ENCODE measurements at places on chromosomes 6 and 20.

DNA sequence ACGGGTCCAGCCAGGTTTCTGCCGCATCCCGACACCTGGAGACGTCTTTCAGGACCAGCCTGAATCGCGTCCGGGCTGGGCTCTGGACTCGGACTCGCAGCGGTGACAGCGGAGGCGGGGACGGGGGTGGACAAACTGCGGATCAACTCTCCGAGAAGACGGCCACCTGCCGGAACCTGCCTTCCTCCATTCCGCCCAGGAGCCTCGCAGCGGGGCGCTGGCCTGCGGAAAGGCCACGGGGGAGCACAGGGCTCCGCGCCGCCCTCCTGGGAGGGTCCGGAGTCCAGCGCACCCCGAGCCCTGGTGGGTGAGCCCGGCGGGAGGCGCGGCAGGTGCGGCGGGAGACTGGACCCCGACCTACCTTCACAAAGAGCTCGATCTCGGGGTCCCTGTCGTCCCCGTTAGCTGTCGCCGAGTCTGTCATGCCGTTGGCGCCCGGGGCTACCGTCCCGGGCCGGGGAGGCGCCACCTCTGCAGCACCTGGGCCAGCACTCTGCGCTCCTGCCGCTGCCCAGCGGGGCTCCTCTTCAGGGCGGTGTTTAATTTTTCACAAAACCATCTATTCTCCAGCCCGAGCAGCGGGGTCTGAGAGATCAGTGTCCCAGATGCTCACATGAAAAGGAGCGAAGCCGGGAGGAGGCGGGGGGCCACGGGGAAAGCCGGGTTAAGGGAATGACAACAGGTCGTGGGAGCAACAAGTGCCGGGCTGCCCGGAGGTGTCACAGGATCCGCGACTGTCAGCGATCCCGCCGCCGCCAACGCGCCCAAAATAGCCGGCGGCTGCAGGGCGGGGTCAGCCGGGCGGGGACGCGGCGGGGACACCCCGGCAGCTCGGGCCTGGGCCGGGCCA lies at the start of gene CLIC5:
CLIC5 (minus strand) TSS at position 742 of the 850 bp plus-strand sequence; CDS start at position 424, 318 bp downstream.
- DNase-seq, result peak; percentile 23

DNA sequence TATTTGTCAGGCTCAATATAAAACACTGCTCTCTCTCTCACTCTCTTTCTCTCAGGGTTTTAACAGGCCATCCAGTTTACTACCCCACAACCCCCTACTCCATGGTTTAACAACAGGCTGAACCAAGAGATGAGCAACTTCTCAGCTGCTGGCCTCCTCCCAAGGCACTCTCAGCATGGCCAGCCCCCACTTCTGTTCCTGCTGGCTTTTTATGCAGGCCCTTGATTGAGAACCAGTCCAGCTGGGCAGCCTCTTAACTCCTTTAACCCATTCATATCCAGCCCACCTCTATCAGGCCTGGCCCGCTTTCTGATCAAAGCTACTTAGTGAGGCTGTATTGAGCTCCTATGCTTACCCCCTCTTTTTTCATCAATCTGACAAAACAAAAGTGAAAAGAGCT lies 346.8 kb upstream of the POU3F2 start:
- no peak for DNase-seq

- no peak for DNase-seq
Observed at GRCh38 chr6:97440590-97441176, 157.7 kb upstream of the MMS22L start.

DNA sequence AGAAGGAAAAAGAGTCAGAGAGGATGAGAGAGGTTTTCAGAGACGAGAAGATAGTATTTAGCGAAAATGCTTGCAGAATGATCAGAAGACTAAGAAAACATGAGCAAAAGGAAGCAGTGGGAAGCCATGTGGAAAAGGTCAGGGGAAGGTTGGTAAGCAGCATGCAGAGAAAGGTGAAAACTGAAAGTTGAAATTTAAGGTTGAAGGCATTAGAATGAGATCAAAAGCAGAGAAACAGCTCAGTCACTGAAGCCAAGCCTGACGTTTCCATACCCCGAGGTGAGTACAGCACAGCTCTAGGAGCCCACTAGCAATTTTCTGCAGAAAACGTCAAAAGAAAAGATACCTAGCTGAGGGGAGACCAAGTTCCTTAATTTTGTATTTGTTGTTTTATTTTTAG lies 19.1 kb upstream of the TFB1M start:
- no peak for DNase-seq

GRCh38 chr6:97819710-97820109 lies 536.7 kb upstream of the MMS22L start:
- no peak for DNase-seq

DNA sequence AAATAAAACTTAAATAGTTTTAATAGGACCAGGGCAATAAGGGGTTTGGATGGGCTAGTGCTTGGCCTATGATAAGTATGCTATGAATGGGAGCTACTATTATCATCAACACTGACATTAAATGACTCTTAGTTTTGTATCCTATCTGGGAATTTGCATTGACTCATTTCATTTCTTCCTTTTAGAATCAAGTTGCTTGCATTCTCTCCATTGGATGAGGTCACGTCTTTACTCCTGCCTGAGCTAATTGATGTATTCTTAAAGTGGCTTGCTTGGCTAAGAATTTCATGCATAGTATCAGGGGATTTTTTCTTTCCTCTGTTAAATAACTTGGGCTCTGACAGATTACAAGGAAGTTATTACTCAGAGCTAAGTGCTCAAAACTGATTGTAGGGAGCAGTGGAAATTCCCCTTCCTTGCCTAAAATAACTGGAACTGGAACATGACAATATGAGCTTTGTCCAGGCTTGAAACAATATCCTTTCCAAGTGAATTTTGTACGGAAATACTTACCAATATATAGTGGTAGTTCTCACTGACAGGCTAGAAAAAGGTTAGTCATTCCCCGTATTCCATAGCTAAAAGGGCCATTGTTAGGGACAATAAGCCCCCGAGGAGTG lies 169.9 kb downstream of the BCAS1 start:
- DNase-seq, result no peak

- no peak for DNase-seq
Observed at GRCh38 chr6:71134929-71135642, 153.5 kb upstream of the OGFRL1 start.

DNA sequence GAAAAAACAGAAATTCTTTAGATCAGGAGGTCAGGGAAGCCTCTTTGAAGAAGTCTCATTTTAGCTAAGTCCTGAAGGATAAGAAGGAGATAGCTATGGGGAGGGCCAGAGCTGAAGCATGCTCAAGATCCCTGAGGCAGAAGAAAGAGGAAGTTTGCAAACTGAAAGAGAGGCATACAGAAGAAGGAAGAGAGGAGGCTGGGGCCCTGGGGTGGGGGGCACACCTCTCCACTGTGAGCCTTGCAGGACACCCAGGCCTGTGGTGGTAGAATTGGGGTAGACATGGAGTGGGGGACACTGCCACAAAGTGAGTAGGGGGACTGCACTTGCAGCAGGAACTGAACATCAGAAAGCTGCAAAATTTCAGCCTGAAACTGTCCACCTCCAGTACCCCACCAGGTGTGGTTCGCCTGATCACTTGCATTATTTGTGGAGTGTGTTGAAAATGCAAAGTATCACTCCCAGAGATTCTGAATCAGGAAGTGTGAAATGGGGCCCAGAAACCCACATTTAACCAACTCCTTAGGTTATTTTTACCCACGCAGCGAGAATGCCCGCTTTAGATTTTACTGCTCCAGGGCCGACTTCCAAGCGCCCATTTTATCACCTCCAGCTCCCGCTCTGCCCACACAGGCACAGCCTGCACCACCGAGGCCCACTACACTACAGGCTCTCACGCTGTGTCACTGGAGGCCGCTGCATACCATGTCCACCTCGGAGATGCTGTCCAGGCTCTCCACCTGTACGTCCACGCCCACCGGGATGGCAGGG lies 44.0 kb downstream of the GABRR2 start:
- no peak for DNase-seq

DNA sequence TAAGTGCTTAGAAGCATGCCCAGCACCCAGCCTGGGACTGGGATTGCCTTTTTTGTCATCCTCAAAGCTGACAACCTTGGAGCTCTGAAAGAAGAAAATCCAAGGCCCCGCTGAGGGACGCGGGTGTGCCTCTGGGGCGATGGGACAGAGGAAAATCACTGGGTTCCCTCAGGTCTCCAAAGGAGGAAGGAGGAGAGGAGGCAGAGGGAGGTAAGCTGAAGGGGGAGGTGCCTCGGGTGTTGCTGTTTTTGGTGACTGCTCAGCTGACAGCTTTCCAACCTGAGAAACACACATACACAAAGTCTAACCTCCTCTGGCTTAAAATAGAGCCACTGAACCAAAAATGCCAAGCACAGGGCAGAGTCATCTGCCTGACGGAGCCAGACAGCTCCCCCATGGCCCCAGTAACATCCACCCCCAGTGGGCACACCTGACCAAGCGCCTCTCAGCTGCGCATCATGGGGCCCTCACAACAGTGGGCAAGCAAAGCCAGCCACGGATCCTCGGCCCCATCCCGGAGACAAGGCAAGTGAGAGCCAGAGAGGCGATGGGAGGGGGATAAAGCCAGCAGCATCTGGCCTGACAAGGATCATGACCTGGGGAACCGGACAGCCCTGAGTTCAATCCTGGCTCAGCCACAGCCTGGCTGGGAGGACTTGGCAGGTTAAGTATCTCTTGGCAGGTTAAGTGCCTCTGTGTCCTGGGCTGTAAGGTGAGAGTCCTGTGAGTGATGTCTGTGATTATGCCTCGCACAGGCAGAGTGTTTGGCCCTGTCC lies 3.2 kb upstream of the KCNK15 start:
- DNase-seq, result no peak

DNA sequence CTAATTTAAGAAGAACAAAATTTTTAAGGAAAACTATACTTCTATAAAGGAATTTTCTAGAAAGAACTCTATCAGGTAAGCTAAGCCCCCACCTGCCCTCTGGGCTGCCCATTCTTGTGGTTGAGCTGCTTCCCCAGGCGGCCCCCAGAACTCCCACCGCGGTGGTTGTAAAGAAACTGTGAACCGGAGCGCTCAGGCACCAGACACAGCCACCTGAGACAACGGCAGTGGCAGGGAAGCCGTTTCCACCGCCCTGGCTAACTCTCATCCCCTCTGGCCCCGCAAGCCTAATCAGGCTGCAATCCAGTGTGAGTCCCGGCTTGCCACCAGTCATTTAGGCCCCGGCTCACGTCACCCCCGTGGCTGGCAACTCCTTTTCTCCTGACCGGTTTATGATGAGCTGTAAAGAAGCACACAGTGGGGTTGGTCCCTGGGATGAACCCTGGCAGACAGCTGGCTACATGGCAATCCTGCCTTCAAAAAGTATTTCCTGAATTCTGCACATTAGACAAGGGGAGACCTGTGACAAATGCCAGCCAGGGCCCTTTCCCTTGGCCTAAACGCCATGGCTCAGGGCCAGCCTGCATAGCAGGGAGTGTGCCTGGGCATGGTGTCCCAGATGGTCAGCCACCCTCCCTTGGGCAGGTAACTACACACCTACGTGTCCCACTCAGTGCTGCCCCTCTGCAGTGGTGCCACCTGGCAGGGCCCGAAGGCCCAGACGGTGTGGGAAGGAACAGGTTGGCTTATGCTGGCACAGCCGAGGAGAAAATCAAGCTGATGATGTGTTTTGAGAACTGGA lies 63.8 kb upstream of the GPR31 start:
- no peak for DNase-seq

DNA sequence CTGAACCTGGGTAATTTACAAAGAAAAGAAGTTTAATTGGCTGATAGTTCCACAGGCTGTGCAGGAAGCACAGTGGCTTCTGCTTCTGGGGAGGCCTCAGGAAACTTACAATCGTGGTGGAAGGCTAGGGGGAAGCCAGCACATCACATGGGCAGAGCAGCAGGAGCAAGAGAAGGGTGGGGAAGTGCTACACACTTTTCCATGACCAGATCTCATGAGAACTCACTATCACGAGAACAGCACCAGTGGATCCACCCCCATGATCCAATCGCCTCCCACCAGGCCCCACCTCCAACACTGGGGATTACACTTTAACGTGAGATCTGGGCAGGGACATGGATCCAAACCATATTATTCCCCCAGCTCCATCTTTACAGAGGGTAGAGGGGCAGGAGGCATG lies 166.4 kb downstream of the NFATC2 start:
- no peak for DNase-seq

DNA sequence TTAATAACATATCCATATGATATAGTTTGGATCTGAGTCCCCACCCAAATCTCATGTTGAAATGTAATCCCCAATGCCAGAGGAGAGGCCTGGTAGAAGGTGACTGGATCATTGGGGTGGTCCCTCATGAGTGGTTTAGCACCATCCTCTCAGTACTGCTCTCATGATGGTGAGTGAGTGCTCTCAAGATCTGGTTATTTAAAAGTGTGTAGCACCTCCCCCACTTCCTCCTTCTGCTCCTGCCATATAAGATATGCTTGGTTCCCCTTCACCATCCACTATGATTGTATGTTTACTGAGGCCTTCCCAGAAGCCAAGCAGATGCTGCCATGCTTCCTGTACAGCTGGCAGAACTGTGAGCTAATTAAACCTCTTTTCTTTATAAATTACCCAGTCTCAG lies 22.9 kb downstream of the IRF4 start:
- DNase-seq, result no peak

- no peak for DNase-seq
Observed at GRCh38 chr20:6882561-6883291, 115.2 kb downstream of the BMP2 start.

DNA sequence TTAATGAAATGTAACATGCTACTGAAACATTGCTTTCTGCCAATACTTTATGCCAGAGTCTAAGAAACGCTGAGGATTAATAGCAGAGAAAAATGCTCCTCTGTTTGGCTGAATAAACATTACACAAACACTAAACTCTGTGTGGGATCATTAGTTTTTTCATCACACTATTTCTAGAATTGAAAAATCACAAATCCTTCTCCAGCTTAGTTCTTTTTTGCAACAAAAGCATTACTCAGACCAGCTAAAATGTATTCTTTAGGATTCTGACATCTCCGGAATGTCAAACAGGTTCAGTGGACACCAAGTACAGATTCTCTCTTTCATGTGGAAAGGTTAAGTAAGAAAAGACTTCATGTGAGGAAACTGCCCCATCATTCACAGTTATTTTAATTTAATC lies 226.9 kb downstream of the SIM1 start:
- no peak for DNase-seq
